ENCODE measurements at places on chromosomes 12 and 14.

DNA sequence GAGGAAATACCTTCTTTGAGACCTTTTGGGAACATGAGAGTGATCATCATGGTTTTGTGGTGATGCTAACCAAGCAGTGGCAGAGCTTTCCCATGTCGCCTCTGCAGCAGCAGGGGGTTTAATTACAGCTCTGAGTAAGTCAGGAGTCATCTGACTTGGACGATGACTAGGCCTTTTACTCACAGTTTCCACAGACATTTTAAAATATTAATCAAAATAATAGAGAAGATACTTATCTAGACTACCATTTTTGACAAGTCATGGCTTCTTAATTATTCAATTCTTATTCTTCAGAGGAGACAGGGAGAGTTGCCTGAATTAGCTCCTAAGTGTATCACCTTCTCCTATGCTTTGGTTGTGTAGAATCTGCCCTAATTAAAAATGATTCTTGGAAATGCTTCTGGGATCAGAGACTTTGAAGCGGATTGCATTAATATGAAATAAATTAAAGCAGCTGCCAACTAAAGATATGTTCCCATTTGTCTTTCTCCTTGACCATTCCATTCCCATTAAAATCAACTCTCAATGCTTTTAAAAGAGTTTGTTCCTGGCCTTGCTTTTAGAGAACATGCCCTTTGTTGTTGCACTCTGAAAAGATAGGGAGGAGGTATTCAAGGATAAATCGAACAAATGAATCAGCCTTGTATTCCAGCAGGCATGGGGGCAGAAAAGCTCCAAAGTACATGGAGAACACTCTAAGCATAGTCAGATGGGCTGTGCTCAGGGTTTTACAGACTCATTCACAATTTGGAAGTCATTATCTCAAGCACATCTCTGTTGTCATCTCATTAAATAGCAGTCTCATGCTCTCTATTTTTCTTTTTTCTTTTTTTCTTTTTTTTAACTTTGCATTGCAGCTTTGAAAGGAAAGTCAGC, 7.7 kb upstream of the IFNG-AS1 start:
- no peak for DNase-seq

DNA sequence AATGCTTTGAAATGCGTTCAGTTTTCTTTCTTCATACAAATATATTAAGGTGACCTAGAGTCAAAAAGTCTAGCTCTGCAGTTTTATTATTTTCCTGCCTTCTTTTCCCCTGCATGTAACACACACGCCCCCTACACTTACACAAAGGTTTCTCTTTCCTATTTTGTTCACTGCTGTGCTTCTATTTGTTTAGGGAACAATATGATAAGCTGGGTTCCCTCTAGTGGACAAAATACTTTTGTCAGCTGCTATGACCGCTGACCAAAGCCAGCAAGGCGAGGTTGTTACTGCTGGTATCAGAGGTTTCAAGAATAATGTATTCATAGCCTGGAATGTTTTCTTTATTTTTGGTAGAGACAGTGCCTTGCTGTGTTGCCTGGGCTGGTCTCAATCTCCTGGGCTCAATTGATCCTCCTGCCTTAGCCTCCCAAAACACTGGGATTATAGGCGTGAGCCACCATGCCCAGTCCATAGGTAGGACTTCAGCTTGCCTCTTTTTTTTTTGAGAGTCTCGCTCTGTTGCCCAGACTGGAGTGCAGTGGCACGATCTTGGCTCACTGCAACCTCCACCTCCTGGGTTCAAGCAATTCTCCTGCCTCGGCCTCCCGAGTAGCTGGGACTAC, 33.4 kb downstream of the FNTB start:
- no peak for DNase-seq

DNA sequence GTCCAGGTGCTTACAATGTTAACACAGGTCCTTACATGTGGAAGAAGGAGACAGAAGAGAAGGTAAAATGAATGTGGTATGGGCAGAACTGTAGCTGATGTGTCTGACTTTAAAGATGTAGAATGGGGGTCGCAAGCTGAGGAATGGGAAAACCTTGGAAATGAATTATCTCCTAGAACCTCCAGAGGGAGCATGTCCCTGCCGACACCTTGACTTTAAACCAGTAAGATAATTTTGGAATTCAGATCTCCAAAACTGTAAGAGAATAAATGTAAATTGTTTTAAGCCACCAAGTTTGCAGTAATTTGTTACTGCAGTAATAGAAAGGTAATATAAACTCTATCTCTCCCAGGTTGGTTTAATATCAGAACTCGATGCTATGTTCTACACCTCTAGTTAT, 80.1 kb upstream of the ALG10 start:
- no peak for DNase-seq

- no peak for DNase-seq
These were observed 19.2 kb upstream of the EMP1 start for GRCh38 chr12:13177373-13177772.

DNA sequence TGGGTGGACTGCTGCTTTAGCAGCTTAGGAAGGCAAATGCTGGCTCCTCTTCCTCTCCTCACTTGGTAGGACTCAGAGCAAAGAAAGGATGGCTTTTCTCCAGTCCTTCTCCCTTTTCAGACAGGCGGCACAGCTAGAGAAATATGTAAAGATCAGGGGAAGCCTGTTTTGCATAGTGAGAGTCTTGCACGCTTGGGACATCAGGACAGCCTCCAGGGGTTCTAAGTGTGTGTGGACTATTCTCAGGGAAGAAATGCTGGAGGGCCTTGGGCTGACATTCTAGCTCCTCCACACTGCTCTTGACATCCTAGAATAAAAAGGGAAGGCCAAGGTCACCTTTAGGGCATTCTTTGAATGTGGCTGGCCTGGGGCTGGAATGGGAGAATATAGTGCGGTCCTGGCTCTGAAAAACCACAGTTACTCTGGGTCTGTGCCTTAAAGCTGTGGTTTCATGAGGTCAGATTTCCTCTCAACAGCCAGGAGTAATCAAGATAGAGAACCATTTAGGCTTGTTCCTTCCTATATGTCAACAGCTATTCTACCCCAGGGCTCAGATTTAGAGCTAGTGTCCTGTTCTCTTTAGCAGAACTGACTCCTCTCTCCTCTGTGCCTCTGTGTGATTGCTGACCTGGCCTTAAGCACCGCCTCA, 24.3 kb downstream of the CMA1 start:
- DNase-seq, result no peak

- no peak for DNase-seq
These were observed 1.3 kb upstream of the TEAD4 start for GRCh38 chr12:2957816-2958431.

DNA sequence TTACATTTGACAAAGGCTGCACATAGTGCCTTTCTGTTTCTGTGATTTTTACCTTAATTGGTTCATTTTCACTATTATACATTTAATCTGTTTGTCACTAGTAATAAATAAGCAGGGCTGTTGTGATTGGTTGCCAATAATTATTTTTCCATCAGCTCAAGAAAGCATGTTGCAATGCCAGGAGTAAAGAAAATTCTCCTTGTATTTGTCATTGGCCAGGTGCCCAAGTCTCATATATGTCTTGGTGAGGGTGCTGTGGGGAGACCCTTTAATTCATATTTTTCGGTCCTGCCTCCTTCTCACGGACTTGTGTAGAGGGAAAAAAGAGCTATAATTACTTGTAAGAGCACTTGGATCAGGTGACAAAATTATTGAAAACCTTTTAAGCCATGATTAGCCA, 108.0 kb downstream of the KITLG start:
- no peak for DNase-seq

DNA sequence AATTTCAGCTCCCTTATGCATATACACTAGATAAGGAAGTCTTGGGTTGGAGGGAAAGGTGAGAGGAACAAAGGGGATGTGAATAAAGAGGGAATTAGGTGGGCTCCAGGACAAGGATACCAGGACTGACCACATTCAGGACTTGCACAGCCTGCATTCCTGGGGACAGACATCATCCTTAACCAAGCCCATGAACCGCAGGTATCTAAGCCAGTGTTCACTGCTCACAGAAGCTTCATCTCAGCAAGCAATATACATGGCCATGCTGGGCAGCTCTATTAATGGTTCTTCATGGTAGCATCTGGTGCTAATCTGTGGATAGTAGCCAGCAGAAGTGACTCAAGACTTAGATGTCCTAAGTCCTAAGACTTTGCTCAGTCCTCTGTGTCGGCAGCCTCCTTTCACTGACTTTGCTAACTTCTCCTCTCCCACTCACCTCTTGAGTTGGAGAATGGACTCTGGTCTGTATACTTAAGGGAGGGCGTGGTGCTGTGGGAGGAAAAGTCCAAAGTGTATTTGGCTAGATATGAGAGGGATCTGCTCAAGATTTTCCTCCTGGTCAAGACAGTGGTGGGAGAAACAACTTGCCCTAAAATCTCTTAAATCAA, 136.1 kb downstream of the ASCL1 start:
- DNase-seq, result no peak

- DNase-seq, result no peak
These were observed 207.4 kb upstream of the EEA1 start for GRCh38 chr12:93136253-93137055.

- peak; percentile 1 for DNase-seq
These were observed 204.6 kb upstream of the SLC38A2 start for GRCh38 chr12:46577063-46577776.

GRCh38 chr12:107657133-107657532, 28.5 kb upstream of the PWP1 start:
- no peak for DNase-seq

GRCh38 chr14:71720978-71721624, 211.1 kb upstream of the RGS6 start:
- no peak for DNase-seq

- no peak for DNase-seq
These were observed 58.1 kb downstream of the DAAM1 start for GRCh38 chr14:59246566-59246965.

DNA sequence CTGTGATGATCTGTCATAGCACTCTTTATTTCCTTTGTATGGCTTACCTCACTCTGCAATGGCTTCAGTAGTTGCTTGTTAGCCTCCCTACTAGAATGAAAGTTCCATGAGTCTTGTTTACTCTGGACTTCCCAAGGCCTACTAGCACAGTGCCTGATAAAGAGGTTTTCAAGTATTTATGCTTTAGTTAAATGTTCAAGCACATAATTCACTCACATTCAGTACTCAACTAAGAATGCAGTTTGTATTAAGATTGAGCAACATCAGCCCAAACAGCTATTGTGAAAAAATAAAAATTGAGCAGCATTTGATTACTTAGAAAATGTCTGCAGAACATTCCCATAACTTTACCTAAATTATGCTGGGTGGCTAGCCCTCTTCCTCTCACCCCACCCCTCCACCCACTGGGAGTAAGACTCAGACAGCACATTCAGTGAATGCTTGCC, 158.9 kb upstream of the AMIGO2 start:
- no peak for DNase-seq

- no peak for DNase-seq
These were observed 230.7 kb upstream of the DIO3 start for GRCh38 chr14:101330416-101331140.

DNA sequence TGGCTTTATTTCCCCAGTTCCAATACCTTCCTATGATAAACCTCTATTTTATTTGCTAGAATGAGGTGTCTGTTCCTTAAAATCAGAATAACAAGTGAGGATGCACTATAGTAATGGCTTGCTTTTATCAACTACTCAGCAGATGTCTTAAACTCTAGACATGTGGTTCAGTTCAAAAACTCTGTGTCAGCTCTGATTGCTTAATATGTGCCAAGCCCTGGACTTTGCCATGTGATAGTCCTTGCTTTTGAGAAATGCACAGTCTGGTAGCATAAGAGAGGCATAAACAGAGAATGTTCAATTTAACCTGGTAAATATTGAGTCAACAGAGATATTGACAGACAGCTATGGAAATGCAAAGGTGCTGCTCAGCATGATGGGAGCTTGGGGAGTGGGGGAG, 254.8 kb downstream of the PDZRN4 start:
- no peak for DNase-seq

Measured in right cardiac atrium (tissue), 5 donors.